Thoracic aorta (tissue), 2 donors: ENCODE measurements at places on chromosomes 1 and 21. TPM values are rescaled to one million over a fixed set of nuclear protein-coding genes. Genes with fewer than 3 reads are reported as not detected.

Gene LEMD1
- not detected for total RNA-seq

Gene FCRLA
- total RNA-seq: not detected

Gene RSPH1
- total RNA-seq: not detected

Gene FHAD1
- total RNA-seq: 4.4 TPM

Gene CSDE1
- total RNA-seq: 560 TPM

DNA sequence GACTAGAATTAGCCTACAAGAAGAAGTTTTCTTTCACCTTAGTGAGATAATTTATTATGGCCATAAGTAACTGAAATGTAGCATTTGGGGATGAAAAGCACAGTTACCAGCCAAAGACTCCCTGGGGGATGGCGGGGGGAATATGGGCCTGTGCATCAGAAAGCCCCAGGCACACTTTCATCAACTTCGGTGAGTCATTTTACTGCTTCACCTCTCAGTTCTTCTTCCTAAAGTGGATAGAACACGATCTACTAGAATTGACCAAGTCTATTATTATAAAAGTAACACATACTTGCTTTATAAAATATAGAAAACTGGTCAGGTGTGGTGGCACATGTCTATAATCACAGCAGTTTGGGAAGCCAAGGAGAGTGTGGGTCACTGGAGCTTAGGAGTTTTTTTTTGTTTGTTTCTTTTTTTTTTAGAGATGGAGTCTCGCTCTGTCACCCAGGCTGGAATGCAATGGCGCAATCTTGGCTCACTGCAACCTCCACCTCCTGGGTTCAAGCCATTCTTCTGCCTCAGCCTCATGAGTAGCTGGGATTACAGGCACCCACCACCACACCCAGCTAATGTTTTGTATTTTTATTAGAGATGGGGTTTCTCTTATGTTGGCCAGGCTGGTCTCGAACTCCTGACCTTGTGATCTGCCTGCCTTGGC lies 141.8 kb downstream of the ZZZ3 start:
- DNase-seq: no peak
- no peak overlapping the region for H3K27ac ChIP-seq
- H3K4me1 ChIP-seq: peaks cover 13% of the 10 kb centered on the region
- H3K36me3 ChIP-seq: no peaks in the 10 kb centered on the region
- H3K4me3 ChIP-seq: no peak overlapping the region

DNA sequence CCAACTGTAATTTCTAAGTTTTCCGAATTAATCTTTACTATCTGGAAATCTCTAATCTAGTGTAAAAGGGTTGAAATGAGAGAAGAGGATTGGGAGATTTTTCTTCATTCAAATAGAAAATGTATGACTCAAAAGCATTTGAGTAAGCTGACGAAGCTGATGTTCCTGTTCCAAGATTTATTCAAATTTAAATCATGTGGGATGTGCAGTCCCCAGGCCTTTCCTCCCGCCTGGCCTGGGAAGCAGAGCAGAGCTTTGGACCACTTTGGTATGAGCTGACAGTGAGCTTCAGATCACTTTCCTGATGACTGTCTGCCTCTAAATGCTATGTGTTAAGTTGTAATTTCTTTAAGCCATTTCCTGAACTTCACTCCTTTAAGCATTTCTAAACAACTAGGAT lies 192.0 kb downstream of the DHRS3 start:
- peaks cover 7% of the 10 kb centered on the region for H3K36me3 ChIP-seq
- no peak for DNase-seq
- H3K4me3 ChIP-seq: no peak overlapping the region
- H3K4me1 ChIP-seq: peaks cover 39% of the 10 kb centered on the region

DNA sequence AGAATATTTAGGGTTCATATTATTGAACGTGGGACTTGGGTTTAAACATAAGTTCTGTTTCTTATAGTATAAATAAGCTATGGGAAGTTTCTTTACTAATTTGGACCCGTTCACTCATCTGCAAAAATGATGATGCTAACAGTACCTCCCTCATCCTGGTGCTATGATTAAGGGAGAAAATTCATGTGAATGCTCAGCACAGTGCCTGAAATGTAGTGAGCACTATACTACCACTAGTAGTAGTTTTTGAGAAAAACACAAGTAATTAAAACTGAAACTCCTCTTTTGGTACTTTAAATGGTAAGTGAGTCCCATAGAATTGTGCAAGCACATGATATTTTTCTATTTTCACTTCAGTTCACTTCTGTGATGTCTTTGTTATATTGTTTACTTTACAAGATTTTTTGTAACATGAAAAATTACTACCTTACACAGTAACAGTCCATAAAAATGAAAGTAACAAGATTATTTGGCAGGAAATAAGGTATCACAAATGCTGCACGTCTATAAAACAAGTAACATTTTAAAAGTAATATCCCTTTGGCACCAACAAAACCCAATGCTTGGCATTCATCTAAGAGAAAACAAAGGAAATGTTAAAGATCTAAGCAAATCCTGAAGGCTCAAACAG lies 11.3 kb upstream of the PTPRC start:
- H3K27ac ChIP-seq: no peak overlapping the region
- no peaks in the 10 kb centered on the region for H3K27me3 ChIP-seq
- H3K4me3 ChIP-seq: no peak overlapping the region
- H3K4me1 ChIP-seq: no peaks in the 10 kb centered on the region

DNA sequence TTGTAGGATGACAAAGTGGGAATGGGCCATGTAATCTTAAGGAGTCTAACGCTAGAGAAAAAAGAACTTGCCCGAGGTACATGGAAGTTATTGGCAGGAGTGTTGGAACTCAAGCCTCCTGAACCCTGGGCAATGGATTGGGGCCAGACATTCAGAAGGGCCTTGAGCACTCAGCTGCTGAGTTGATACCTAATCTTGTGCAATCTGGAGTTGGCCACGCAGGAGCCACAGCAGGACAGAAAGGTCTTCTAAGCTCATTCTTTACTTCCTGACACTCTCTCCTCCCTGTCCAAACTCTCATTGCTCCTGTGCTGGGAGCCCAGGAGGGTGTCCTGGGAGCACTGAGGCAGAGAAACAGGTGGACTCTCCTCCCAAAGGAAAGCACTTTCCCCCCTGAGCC lies 25.1 kb upstream of the CSF1 start:
- H3K4me3 ChIP-seq: no peak overlapping the region
- no peaks in the 10 kb centered on the region for H3K36me3 ChIP-seq
- H3K4me1 ChIP-seq: peaks cover 6% of the 10 kb centered on the region
- H3K27me3 ChIP-seq: no peaks in the 10 kb centered on the region
- DNase-seq: no peak

- no peaks in the 10 kb centered on the region for H3K27me3 ChIP-seq
- no peak overlapping the region for H3K27ac ChIP-seq
- no peak overlapping the region for H3K4me3 ChIP-seq
- H3K36me3 ChIP-seq: no peaks in the 10 kb centered on the region
Measured at GRCh38 chr1:176919386-176920378, 244.8 kb downstream of the ASTN1 start.

- no peak overlapping the region for H3K27ac ChIP-seq
- DNase-seq: no peak
- no peaks in the 10 kb centered on the region for H3K4me1 ChIP-seq
- no peaks in the 10 kb centered on the region for H3K27me3 ChIP-seq
- no peaks in the 10 kb centered on the region for H3K36me3 ChIP-seq
- no peak overlapping the region for H3K4me3 ChIP-seq
Measured at GRCh38 chr21:36909901-36910561, 56.4 kb downstream of the HLCS start.

GRCh38 chr21:45294509-45295291 lies 7.0 kb upstream of the POFUT2 start:
- peak overlapping the region; percentile 37 for H3K4me3 ChIP-seq
- peaks cover 45% of the 10 kb centered on the region for H3K4me1 ChIP-seq
- DNase-seq: peak; percentile 80
- H3K36me3 ChIP-seq: no peaks in the 10 kb centered on the region
- H3K27ac ChIP-seq: peak overlapping the region; percentile 98

DNA sequence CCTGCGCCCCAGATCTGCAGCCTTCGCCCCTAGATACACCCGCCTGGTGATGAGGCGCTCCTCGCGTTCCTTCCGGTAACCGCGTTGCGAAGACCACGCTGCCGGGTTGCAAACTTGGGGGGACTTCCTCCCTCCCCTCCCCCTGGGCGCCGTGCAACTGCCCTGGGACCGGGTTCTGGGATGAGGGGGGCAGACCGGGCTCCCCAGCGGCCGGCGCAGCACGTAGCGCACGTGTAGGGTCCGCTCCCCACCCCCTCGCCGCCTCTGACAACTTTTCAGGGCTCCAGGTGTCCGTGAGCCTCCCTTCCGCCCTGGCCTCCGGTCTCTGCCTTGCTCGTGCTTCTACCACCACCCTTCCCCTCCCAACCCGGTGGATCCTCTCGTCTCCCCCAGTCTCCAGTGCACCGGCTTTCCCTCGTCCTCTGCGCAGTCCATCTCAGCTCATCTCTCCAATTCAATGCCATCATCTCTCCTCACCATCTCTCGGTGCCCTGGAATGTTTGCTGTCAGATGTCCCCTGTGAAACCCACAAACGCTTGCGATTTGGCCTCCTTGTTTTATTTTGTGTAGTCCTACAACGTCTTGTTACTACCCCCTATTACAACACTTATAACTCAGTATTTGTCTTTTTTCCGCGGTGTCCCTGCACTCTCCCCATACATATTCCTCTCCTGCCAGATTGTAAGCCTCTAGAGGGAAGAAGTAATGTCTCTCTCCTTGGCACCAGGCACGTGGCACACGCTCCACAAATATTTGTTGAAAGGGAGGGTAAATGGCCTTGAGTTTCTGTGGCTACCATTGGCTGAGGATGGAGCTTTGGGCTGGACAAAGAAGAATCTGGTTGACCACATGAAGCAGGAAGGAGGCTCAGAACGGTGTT lies 782 bp downstream of the PCAT6 start:
- DNase-seq: no peak
- no peaks in the 10 kb centered on the region for H3K36me3 ChIP-seq
- H3K4me1 ChIP-seq: peaks cover 26% of the 10 kb centered on the region
- no peaks in the 10 kb centered on the region for H3K27me3 ChIP-seq
- no peak overlapping the region for H3K27ac ChIP-seq

- peaks cover 13% of the 10 kb centered on the region for H3K4me1 ChIP-seq
- H3K36me3 ChIP-seq: no peaks in the 10 kb centered on the region
- no peak for DNase-seq
Measured at GRCh38 chr1:223231581-223231980, 88.5 kb upstream of the TLR5 start.

DNA sequence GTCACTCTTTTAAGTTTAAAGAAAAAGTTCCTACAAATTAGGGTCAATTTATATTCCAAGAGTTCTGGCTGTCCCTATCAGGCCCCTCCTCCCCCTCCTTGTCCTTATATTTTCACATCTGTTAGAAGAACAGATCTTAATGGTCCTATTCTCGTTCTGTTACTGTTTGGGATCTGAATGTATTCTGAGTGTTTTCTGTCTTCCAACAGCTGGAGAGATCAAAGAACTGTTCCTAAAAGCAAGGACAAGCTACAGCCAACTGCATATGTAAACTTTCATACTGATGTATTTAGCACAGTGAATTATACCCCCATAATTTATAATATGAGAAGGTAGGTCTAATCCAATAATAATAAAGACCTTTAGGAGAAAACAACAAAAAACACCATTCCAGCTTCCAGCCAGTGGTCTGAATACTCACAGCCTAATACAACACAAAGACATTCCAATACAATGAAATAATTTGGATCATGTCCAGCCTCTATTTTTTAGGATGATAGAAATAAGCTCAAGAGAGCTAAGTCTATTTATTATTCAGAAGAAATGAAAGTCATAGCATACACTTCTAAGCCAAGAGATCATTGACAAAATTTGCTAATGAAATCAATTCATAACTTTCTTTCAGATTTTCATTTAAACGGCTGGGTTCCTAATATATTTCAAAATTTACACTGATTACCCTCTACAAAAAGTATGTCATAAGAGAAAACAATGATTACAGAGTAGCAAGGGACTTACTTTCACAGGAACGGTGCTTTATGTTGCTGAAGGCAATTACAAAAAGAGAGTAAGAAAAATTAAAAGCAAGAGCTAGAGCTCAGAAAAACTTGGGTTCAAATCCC lies 25.3 kb downstream of the WLS start:
- no peak overlapping the region for H3K4me3 ChIP-seq
- no peaks in the 10 kb centered on the region for H3K36me3 ChIP-seq
- peaks cover 6% of the 10 kb centered on the region for H3K4me1 ChIP-seq
- H3K27ac ChIP-seq: no peak overlapping the region

- H3K36me3 ChIP-seq: peaks cover 30% of the 10 kb centered on the region
- DNase-seq: no peak
- H3K4me1 ChIP-seq: peaks cover 3% of the 10 kb centered on the region
- no peak overlapping the region for H3K4me3 ChIP-seq
Measured at GRCh38 chr1:33298623-33299277, 22.1 kb downstream of the A3GALT2 start.

- no peak overlapping the region for H3K27ac ChIP-seq
- no peaks in the 10 kb centered on the region for H3K27me3 ChIP-seq
- peaks cover 26% of the 10 kb centered on the region for H3K4me1 ChIP-seq
- no peak for DNase-seq
- H3K4me3 ChIP-seq: no peak overlapping the region
- H3K36me3 ChIP-seq: no peaks in the 10 kb centered on the region
Measured at GRCh38 chr21:35852820-35853219, 207.5 kb downstream of the SETD4 start.

- no peak for DNase-seq
- no peaks in the 10 kb centered on the region for H3K4me1 ChIP-seq
- no peak overlapping the region for H3K27ac ChIP-seq
Measured at GRCh38 chr1:187051618-187052232, 223.0 kb downstream of the PLA2G4A start.
